ENCODE measurements at places on chromosomes 16 and 17.

GRCh38 chr17:63035695-63036094 is 69.7 kb downstream of the TANC2 start:
- no peak for DNase-seq

GRCh38 chr17:77366206-77366557 is 225.4 kb downstream of the SEC14L1 start:
- no peak for DNase-seq

GRCh38 chr16:82584553-82585152 is 42.1 kb upstream of the CDH13 start:
- no peak for DNase-seq

GRCh38 chr17:76561799-76562268 is 22.0 kb downstream of the PRCD start:
- no peak for DNase-seq

DNA sequence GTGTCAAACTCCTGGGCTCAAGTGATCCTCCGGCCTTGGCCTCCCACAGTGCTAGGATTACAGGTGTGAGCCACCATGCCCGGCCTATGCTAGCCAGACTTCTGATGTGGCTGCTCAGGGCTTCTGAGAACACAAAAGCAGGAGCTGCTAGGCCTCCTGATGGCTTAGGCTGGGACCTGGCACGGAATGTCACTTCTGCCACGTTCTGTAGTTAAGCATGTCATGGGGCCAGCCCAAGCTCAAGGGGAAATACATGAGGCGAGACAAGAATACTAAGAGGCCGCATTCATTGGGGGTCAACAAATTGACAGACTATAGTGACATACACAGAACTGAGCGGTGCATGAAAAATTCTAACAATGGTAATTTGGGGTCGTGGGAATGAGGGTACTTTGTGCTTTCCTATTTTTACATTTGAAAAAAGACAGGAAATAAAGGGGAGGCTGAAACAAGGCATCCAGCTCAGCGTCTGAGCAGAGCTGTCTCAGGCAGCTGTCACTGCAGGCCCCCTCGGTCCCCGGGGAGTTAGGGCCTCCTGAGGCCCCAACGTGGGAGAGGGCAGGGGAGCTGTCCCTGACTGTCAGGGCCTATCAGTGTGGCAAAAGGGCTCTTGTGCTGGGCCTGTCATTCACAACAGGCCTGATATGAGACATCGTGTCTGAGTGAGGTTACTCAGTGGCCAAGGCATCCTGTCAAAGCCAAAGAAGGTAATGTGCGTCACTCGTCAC is 26.4 kb downstream of the CFAP20 start:
- no peak for DNase-seq
